ENCODE measurements at places on chromosomes 7 and 10.

DNA sequence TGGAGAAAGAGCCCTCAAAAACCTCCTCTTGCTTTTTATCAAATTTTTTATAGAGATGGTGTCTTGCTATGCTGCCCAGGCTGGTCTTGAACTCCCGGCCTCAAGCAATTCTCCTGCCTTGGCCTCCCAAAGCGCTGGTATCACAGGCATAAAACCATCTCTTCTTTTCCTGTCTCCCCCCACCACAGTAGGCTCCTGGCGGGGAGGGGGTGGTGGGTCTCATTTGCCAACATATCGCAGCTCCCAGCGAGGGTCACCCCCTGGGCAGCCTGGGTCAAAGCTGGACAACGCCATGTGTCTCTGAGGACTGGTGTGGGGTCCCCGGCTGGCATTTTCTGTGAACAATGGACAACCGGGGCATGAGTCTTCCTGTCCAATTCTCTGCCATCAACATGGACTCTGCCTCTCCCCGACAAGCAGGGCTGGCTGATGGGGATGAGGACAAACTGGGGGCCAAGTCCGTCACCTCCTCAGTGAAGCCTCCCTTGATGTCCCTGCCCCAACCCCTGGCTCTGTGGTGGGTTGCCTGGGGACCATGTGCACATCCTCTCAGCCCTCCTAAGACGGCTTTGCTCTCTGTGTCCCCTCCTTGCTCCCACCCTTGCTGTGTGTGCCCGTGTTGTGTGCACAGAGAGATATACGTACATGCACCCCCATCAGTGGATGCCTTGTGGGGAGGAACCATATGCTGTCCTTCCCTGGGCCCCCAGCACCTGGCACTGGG is 86.4 kb upstream of the GNA12 start:
- no peak for DNase-seq

GRCh38 chr7:103297837-103298179 is 573 bp downstream of the PMPCB start:
- no peak for DNase-seq

DNA sequence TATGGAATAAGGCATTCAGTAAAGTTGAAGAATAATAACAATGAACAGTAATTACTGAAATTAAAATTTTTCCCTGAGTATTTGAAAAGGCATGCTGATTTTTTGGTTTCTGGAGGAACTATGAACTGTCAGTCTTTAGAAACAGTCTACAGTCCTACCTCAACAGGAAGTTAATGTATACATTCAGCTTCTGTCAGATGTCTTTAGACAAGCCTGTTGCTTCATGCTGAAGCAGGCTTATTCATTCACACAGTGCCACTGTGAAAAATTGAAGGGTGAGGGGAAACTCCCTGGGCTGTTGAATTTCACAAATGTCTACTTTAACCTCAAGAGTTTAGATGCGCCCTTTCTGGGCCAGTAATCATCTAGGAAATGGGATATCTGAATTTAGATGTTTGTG is 3.5 kb downstream of the NRF1 start:
- no peak for DNase-seq

DNA sequence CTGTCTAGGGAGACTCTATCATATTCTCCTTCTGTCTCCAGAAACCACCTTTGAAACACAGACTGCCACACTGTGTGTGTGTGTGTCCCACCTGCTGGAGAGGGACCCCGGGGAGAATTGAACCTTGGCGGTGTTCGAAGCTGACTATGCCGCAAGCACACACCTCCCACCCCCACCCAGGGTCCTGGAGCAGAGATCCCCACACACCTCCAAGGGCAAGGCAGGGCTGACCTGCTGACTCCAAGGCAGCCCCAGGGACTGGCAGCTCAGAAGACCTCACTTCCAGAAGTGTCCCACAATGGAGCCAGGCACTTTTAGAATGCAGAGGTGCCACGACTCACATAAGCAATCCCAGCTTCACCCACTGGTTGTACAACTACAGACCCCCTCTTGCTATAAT is 13.1 kb downstream of the DRGX start:
- DNase-seq = no peak

- DNase-seq = no peak
Measured at GRCh38 chr7:104980440-104980839, 33.6 kb upstream of the KMT2E start.

DNA sequence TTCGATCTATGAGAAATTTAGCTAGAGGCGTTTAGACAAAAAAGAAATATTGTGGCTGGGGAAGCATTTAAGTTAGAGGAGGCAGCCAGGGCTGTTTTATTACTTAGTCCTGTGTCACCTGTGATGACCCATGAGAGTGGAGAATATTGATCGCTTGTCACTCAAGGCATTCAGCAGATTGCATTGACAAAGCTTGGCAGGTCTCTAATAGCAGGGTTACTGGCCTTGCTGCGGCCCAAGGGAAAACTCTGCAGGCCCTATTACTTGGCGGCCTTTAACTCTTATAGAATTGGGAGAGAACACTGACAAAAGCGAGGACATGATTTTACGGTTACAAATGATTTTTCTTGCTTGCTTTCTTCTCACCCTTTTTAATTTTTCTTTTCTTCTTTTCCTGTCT is 473.5 kb downstream of the AUTS2 start:
- DNase-seq = no peak

GRCh38 chr7:159042581-159043101 is 102.0 kb downstream of the VIPR2 start:
- no peak for DNase-seq

GRCh38 chr7:158953912-158954311 is 97.6 kb downstream of the DYNC2I1 start:
- no peak for DNase-seq

DNA sequence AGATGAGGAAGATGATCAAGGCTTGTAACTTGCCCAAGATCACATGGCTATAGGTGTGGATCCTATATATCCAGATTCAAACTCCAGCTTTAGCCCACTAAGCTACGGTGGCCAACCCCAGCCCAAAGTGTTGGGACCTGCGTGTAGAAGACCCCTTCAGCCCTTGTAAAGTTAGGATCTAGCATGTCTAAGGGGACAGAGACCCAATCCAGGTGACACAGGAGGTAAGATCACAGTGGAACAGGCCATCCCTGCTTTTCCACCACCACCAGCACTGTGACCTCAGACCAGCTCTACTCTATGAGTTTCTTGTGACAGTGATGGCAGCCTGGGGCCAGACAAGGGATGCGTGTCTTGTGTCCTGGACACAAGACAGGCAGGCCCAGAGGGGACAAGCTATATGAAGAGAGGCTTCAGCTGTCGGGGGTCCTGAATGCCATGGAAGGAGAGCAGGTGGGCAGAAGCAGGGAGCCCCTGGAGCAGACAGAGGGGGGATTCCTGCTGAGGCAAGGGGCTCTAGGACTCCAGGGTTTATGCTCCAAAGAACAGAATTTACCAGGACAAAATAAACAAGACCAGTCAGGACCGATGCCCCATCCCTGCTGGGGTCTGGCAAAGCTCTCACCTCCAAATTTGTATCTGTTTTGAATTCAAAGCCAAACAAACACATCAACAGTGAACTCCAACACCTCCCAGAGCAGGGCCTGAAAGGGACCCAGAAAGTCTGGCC is 10.4 kb downstream of the GPRIN2 start:
- no peak for DNase-seq

DNA sequence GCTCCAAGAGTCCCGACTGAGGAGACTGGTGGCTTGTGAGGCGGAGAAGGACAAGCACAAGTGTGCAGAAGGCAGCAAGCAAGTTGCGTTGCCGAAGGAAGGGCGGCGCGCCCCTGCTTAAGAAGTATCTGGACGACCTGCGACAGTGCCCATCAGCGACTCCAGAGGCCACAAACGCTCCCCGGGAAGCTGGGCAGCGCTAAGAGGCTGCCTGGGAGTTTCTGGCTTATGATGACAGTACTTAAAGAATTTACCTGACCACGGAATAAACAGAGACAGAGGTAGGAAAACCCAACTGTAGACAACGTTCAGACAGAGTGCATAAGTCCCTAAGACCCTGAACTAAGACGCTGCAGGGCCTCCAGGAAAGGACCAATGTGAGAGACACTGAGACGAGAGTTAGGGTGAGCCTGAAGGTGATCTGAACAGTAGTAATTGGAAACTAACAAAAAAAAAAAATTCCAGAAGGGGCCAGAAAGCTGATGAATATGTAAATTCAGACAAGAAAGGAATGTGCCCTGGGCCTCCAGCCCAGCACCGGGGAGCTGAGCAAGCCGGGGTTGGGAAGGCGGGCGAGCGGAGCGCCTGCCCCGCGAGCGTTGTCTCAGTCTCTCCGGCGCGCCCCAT is 1.0 kb downstream of the OSBPL3 start:
- no peak for DNase-seq

- no peak for DNase-seq
Measured at GRCh38 chr7:144720710-144721109, 115.1 kb downstream of the TPK1 start.

- no peak for DNase-seq
Measured at GRCh38 chr7:77427996-77428603, 12.0 kb upstream of the GSAP start.

DNA sequence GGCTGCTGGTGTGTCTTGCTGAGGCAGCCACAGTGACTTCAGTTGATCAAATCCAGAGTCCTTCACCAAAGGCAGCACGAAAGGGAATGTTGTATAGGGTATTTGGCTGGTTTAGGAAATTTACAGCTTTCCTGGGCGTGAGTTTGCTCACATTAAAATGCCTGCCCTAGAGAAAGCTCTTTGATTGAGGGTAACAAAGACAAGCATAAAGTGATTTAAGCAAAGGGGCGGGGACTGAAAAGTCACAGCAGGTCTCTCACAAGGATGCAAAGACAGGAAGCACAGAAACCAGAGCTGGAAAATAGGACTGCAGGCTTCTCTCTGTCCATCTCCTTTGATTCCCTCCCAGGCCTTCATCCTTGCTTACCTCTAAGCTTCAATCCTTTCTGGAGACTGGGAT is 139.2 kb downstream of the ELMO1 start:
- no peak for DNase-seq

DNA sequence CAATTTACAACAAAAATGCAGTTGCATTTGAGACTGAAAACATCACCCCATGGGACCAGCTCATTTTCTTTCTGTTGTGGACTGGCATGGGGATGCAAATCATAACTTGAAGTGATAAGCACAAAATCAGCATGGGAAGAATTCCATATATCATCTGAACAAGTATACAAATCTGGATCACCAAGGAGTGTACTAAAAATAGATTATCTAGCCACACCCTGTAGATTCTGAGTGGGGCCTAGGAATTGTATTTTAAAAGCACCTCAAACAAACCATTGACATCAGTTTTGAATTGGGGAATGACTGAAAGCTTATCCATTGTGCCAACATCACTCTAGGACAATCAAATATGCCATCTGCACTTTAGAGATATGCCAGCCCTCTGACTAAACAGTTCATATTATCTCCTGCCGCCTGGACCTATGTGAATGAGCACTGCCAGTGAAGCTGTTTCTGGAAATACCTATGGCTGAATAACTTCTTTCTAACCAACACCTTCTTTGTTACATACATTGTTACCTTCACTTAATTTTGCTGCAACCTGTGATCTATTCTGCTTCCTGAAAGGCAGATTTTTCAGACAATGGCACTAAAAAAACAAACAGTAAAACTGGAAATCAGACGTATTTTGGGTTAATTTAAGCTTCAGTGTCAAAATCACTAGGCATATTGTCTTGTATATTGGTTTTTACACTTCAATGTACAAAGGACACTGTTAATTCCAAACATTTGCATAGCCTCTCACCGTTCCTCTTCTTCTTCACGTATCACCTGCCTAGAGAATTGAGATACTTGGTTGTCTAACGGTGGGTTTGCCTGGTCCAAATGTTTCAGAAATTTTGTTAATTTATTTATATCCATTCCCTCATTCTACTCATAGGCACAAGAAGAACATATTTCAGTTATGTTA is 42.4 kb upstream of the HGF start:
- no peak for DNase-seq

GRCh38 chr10:111973306-111973705 is 210.3 kb downstream of the GPAM start:
- no peak for DNase-seq

GRCh38 chr7:129599174-129599573 is 12.3 kb upstream of the NRF1 start:
- no peak for DNase-seq

GRCh38 chr7:10824154-10824553 is 149.5 kb upstream of the PHF14 start:
- no peak for DNase-seq

DNA sequence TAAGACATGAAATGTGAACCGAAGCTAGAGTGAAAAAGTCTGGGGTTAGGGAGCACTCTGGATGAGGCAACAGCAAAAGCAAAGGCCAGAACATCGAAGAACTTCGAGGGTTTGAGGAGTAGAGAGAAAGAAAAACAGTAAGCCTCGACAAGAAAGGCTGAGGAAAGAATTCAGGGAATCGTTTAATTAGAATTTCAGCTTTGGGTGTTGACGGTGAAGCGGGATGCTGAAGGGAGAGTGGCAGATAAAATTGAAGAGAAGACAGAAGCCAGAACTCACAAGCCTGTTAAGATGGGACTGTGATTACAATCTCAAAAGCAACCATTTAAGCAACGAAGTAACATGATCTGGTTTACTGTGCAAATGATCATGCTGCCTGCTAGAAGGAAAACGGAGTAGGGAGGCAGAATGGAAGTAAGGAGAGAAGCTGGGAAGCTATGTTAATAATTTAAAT is 2.1 kb downstream of the TRDMT1 start:
- DNase-seq = no peak

GRCh38 chr7:77627309-77627676 is 69.0 kb upstream of the RSBN1L start:
- no peak for DNase-seq

Measured in tibial nerve (tissue), 4 donors.